ENCODE measurements at places on chromosomes 7 and 10. TPM values are rescaled to one million over a fixed set of nuclear protein-coding genes. Genes with fewer than 3 reads are reported as not detected.

MTURN gene
- total RNA-seq: 112 TPM

ELN gene
- 24.4 TPM for total RNA-seq

RARRES2 gene
- total RNA-seq: 226 TPM

PON1 gene
- total RNA-seq: not detected

SFRP5 gene
- 4.2 TPM for total RNA-seq

C10orf67 gene
- 1.7 TPM for total RNA-seq

DNA sequence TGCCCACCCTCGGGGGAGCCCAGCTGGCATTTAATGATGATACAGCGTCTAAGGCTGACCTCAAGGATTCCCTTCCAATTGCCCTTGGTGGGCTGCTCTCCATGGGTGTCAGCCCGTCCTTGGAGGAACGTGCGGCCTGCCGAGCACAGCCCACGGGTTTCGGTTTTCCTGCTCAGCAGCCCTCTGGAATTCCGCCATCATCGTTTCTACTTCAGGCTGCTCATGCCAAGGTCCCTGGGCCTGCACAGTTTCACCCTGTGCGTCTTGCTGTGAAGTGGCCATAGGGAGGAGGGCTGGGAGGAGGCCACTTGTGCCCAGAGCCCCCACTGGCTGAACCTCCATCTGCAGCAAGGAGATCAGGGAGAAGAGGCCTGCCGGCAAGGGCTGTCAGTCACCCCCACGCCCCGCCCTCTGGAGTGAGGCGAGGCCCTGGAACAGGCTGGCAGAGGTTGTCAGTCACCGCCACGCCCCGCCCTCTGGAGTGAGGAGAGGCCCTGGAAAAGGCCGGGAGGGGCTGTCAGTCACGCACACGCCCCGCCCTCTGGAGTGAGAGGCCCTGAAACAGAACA, 82.8 kb downstream of the CHST15 start:
- H3K27me3 ChIP-seq: no peaks in the 10 kb centered on the region
- H3K36me3 ChIP-seq: peaks cover 51% of the 10 kb centered on the region
- DNase-seq: peak; percentile 73
- H3K4me3 ChIP-seq: no peak overlapping the region
- H3K27ac ChIP-seq: no peak overlapping the region

GRCh38 chr10:58968389-58968755, 208.1 kb upstream of the PHYHIPL start:
- no peaks in the 10 kb centered on the region for H3K4me1 ChIP-seq
- no peaks in the 10 kb centered on the region for H3K27me3 ChIP-seq
- no peak overlapping the region for H3K27ac ChIP-seq
- H3K36me3 ChIP-seq: no peaks in the 10 kb centered on the region
- DNase-seq: no peak

DNA sequence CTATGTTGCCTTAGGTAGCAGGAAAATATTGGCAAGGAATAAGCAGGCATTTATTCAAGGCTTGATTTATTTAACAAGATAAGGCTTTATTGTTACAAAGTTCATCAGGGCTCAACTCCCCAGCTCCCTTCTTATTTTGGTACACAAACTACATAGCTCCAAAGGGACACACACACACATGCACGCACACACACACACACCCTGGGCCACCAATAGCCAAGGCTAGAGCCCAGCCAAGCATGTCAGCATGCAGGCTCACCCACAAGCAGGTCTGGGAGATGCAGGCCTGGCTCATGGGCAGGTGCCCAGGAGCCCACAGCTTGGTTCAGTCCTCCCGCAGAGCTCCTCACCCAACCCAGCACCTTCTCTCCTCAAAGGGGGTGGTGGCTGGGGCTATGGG, 23.4 kb downstream of the LEP start:
- H3K27me3 ChIP-seq: no peaks in the 10 kb centered on the region
- H3K4me3 ChIP-seq: no peak overlapping the region
- H3K36me3 ChIP-seq: no peaks in the 10 kb centered on the region

GRCh38 chr7:142172932-142173331, 61.4 kb downstream of the MGAM2 start:
- no peaks in the 10 kb centered on the region for H3K36me3 ChIP-seq
- DNase-seq: no peak
- H3K27me3 ChIP-seq: no peaks in the 10 kb centered on the region
- no peaks in the 10 kb centered on the region for H3K4me1 ChIP-seq
- H3K4me3 ChIP-seq: no peak overlapping the region

DNA sequence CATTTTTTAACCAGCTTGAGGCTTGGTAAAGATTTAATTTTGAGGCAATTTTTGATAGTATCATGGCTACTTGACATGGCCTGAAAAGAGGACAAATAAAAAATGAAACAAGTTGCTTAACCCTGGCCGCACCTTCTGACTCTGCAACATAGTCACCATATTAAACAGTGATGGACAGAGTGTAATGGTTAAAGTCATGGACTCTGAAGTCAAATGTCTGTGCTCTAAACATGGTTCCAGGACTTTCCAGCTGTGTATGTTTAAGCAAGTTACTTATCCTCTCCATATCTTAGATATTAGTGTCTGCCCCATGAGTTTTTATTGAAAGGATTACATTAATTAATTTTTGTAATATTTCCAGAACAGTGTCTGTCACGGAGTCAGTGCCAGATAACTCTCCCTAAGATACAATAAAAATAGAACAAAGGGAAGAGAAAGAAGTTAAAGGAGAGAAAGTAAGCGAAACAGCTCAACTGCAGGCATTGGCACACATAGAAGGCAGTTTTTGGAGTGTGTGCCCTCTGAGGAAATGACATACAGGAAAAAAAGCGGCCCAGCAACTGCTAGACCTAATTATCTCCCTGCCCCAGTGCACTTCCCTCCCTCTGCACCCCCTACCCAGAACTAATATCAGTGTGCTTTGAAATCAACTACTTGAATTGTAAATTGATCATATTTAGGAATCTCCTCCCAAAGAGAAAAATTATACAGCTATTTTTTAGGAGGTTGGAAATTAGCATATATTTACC, 65.3 kb downstream of the MACC1 start:
- DNase-seq: no peak
- H3K4me1 ChIP-seq: no peaks in the 10 kb centered on the region
- H3K27ac ChIP-seq: no peak overlapping the region
- H3K36me3 ChIP-seq: no peaks in the 10 kb centered on the region
- H3K27me3 ChIP-seq: no peaks in the 10 kb centered on the region

GRCh38 chr7:158263964-158264748, 323.5 kb downstream of the PTPRN2 start:
- no peak for DNase-seq
- H3K4me1 ChIP-seq: no peaks in the 10 kb centered on the region
- no peaks in the 10 kb centered on the region for H3K27me3 ChIP-seq
- no peaks in the 10 kb centered on the region for H3K36me3 ChIP-seq

DNA sequence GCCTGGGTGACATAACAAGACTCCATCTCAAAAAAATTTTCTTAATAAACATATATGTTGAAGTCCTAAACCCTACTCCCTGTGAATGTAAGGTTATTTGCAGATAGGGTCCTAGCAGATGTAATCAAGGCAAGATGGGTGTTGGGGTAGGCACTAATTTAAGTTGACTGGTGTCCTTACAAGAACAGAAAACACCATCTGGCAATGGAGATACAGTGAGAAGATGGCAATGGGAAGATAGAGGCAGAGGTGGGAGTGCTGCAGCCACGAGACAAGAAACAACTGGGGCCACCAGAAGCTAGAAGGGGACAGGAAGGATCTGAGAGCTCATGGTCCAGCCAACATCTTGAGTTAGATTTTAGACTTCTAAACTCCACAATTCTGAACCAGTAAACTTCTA, 606.4 kb downstream of the CNTNAP2 start:
- no peaks in the 10 kb centered on the region for H3K27me3 ChIP-seq
- DNase-seq: no peak
- no peaks in the 10 kb centered on the region for H3K36me3 ChIP-seq
- H3K27ac ChIP-seq: no peak overlapping the region
- H3K4me1 ChIP-seq: no peaks in the 10 kb centered on the region
